ENCODE measurements at places on chromosomes 12 and 14.

GRCh38 chr12:120529641-120530417 lies 871 bp upstream of the COQ5 start:
- DNase-seq, result no peak

DNA sequence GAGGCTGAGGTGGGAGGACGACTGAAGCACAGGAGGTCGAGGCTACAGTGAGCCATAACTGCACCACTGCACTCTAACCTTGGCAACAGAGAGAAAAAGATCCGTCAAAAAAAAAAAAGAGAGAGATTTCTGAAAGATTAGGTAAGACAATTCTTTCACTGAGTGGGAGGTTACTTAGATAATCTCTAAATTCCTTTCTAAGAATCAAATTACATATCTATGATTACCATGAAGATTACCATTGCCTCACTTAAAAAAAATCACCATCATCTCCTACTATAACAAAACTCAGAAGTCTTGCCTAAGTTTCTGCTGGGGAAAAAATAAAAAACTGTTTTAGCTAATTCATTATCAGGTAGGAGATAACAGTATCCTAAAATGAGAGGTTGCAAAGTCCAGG lies 366.7 kb downstream of the DUSP6 start:
- no peak for DNase-seq

- DNase-seq, result no peak
Observed at GRCh38 chr12:118586433-118586832, 210.1 kb downstream of the SUDS3 start.

DNA sequence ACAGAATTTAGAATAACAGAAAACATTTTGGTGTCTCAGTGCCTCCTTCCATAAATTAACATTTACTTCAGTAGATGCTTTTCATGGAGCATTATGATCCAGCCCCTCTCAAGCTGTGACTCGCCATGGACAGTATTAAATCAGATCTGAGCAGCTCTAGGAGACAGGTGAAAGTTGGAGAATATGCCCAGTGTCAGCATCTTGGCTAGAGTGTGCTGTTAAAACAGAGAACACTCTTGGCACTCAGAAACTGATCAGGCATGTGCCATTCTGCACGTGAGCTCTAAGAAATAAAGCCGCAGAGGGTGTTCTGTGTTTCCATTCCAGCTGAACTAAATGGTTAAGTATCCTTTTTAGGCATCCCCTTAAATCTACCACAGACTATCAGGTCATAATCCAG lies 68.0 kb downstream of the DIP2B start:
- no peak for DNase-seq

GRCh38 chr12:64175254-64175945 lies 46.7 kb downstream of the KICS2 start:
- no peak for DNase-seq

- DNase-seq, result no peak
Observed at GRCh38 chr12:106840243-106840642, 65.8 kb downstream of the RIC8B start.

- DNase-seq, result no peak
Observed at GRCh38 chr14:54931101-54931500, 28.5 kb upstream of the GCH1 start.

GRCh38 chr14:38079268-38079667 lies 128.4 kb upstream of the SSTR1 start:
- DNase-seq, result no peak

Measured in stimulated activated naive CD8-positive, alpha-beta T cell treated with anti-CD3 and anti-CD28 coated beads, Interleukin-15, amount 100 ng/mL, for 72 hours (primary cell).